ENCODE measurements at places on chromosomes 4 and X. TPM values are rescaled to one million over a fixed set of nuclear protein-coding genes. Genes with fewer than 3 reads are reported as not detected.

The AMER1 gene
- total RNA-seq: 1.1 TPM

The TTC29 gene
- total RNA-seq: not detected

The PITX2 gene
- total RNA-seq: 0.09 TPM

The TAF7L gene
- under 0.01 TPM for total RNA-seq

The RBBP7 gene
- 118 TPM for total RNA-seq

The NCAPG gene
- total RNA-seq: 4.3 TPM

The MTNR1A gene
- not detected for total RNA-seq

The DRP2 gene
- not detected for total RNA-seq

The MAGEA12 gene
- not detected for total RNA-seq

The IL2RG gene
- total RNA-seq: not detected

The FAM47A gene
- total RNA-seq: not detected

The SMS gene
- total RNA-seq: 170 TPM

The FOXP3 gene
- total RNA-seq: under 0.01 TPM

The ATP6AP2 gene
- total RNA-seq: 106 TPM

The F8 gene
- total RNA-seq: 15.1 TPM

The ITGB1BP2 gene
- 0.77 TPM for total RNA-seq

The MAGEA2B gene
- not detected for total RNA-seq

The BLTP1 gene
- total RNA-seq: 106 TPM

The AMOT gene
- 9.7 TPM for total RNA-seq

The TKTL2 gene
- total RNA-seq: not detected

The CT45A5 gene
- total RNA-seq: not detected

The OPRPN gene
- total RNA-seq: not detected

The SMIM10L2A gene
- total RNA-seq: 0.95 TPM

The GATA1 gene
- total RNA-seq: not detected

The EGFL6 gene
- total RNA-seq: not detected

The PLAC8 gene
- not detected for total RNA-seq

The GRIA2 gene
- total RNA-seq: not detected

The P2RY8 gene
- 0.26 TPM for total RNA-seq

The SCML2 gene
- total RNA-seq: 2.2 TPM

The DCLK2 gene
- total RNA-seq: 2.4 TPM

The CFAP299 gene
- total RNA-seq: not detected

The CSAG2 gene
- not detected for total RNA-seq

The CLGN gene
- total RNA-seq: 0.09 TPM

The PPA2 gene
- 48.3 TPM for total RNA-seq

The FMR1NB gene
- total RNA-seq: not detected

The NXF2 gene
- not detected for total RNA-seq

The BEX5 gene
- total RNA-seq: 1.7 TPM

The ARMCX4 gene
- 3.9 TPM for total RNA-seq

The SLC25A43 gene
- 14.1 TPM for total RNA-seq

The SERTM2 gene
- not detected for total RNA-seq

The OTC gene
- total RNA-seq: 0.17 TPM

The STBD1 gene
- 2.0 TPM for total RNA-seq

The ANAPC10 gene
- 25.2 TPM for total RNA-seq

The WNK3 gene
- total RNA-seq: 0.26 TPM

The CXCR3 gene
- total RNA-seq: not detected

The MAP7D3 gene
- total RNA-seq: 17.9 TPM

The TMSB15A gene
- total RNA-seq: 0.33 TPM

The TCP11X2 gene
- total RNA-seq: not detected

Measured in dermis lymphatic vessel endothelial cell (primary cell).